ENCODE measurements at places on chromosomes 4 and X.

DNA sequence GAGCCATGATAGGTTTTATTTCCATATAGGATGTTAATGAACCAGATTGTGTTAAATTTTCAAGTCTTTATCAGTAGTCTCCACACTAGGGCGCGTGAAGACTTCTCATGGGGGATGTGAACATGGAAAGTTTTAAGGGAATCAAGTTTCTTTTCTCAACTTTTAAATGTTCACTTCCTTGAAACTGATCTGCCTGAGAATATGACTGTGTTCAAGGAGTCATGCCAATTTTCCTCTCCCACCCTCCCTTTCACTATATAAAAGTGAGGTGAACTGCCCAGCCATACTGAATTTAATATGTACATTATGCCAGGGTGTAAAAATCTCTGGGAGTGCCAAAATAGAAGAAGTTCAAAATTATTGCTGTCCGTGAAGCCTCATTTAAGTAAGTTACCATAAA is 30.4 kb upstream of the HPGDS start:
- DNase-seq = no peak

DNA sequence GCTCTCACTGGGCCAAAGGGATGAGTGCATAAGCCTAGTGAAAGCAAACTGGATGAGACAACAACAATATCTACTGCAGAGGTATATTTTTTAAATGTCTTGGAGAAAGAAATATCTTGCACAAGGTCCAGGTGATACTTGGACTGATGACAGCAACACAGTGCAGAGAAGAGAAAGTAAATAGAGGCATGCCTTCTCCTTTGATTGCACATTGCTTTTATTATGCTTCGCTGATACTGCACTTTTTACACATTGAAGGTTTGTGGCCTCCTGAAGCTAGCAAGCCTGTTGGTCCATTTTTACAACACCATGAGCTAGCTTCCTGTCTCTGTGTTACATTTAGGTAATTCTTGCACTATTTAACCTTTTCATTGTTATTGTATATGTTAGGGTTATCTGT is 189.0 kb upstream of the NDST3 start:
- DNase-seq = no peak

DNA sequence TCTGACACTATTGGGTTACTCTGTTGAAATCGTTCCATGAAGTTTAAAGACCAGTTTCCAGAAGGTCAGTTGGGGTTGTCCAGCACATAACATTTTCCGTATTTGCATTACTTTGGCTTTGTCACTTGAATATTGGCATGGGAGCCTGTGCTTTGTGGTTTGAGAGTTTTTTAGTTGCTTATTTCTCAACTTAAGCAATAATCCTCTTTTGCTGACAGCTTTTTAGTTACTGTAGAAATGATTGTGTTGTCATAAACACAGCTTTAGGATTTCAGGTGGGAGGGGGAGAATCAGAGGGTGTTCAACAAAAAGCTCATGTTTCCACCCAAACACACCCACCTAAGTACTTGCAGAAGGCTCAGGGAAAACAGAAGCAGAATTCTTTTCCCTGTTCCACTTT is 210.7 kb upstream of the TLL1 start:
- no peak for DNase-seq

DNA sequence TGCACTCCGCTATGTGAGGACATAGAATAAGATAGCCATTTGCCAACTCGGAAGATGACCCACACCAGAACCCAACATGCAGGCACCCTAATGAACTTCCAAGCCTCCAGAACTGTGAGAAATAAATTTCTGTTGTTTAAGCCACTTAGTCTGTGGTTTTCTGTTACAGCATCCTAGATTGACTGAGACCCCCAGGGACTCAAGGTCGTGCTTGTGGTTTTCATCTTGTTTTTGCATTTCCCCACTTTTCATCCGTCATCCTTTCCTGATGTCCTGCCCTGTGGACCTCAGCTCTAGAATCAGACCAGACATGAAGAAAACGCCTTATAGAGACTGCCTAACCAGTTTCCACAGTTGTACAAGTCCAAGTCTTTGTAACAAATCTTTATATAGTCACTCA is 54.4 kb downstream of the MCUB start:
- no peak for DNase-seq

DNA sequence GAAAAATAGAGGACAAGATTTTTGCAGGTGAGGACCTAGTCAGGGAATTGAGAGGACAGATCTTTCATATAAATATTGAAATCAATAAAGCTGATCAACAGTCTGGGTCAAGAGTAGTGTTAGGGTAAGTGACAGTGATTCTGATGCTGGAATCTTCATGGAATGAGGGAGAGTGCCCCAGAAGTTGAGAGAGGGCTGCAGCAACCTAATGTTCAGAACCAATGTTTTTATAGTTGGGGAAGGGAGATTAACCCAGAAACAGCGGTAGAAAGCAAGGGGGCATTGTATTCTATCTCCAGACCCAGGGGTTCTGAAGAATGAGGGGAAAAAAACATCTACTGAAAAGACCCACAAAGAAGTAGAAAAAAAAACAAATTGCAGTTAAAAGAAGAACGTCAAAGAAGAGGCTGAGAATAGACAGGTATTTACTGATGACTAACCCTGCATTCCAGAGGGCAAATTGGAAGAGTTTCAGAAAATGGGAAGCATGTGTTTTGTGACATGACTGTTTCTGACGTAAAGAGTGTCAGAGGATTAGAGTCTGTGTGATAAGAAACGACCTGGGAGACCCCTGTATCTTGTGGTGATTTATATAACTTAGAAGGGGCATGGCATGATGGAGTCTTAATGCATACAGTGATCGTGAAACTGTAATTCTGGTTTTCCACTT is 819.6 kb upstream of the EPHA5 start:
- no peak for DNase-seq

- no peak for DNase-seq
Measured at GRCh38 chrX:13026877-13027652, 17.4 kb downstream of the FAM9C start.

DNA sequence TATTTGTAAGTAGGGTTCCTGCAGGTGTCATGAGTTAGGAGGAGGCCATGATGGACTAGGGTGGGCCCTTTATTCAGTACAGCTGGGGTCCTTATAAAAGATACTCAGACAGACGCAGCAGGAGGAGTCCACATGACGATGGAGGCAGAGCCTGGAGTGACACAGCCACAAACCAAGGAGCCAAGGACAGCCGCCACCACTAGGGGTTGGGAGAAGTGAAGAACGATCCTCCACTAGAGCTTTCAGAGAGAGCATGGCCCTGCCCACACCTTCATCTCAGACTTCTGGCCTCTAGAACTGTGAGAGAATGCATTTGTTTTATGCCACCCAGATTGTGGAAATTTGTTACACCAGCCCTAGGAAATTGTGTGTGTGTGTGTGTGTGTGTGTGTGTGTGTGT is 31.1 kb downstream of the JAKMIP1 start:
- no peak for DNase-seq

DNA sequence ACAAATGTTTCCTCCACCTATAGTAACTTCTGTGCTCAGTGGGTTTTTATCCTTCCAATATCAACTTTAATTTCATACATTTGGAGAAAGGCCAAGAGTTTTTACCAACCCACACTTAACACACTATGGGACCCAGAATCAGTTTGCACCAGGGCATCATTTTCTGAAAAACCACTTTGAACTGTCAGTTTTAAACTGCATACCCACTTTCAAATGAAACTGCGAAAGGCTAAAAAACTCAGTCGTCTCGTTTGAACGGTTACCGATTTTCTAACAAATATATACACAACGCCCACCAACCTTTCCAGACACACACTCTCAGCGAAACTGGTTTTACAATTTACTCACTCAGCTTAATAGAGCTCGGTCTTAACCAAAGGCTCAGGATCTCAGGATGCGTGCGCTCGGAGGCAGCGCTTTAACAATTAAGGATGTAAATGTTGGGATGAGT is 376 bp downstream of the ABCG2 start:
- no peak for DNase-seq

DNA sequence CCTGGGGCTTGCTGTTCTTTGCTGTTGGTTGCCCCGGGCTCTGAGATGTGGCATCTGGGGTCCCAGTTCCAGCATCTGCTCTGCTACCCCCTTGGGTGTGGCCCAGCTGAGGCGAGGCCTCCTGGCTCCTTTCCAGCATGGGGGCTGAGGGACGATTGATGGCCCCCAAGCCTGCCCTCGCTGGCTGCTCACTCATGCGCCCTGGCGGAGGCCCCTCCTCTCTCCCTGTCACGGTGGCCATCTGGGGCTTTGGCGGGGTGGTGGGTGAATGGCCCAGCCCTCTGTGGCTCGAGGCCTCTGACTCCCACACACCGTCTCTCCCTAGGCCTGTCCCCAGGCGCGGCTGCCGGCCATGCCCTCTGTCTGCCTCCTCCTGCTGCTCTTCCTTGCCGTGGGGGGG is 1.8 kb downstream of the PLXNA3 start:
- DNase-seq = no peak

DNA sequence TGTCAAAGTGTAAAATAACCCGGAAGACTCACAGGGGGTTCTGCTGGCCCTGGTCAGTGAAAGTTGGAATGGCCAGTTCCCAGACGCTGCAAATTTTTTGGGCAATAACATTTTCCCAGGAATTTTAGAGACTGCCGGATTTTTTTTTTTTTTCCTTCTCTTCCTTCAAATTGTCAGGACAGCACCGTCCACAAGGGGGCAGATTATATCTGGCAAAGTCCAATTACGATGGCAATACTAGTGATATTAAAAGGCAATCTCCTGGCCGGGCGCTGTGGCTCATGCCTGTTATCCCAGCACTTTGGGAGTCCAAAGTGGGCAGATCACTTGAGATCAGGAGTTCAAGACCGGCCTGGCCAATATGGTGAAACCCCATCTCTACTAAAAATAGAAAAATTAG is 20.5 kb downstream of the SLC25A5 start:
- no peak for DNase-seq

- no peak for DNase-seq
Measured at GRCh38 chr4:162408309-162408708, 244.5 kb upstream of the FSTL5 start.

DNA sequence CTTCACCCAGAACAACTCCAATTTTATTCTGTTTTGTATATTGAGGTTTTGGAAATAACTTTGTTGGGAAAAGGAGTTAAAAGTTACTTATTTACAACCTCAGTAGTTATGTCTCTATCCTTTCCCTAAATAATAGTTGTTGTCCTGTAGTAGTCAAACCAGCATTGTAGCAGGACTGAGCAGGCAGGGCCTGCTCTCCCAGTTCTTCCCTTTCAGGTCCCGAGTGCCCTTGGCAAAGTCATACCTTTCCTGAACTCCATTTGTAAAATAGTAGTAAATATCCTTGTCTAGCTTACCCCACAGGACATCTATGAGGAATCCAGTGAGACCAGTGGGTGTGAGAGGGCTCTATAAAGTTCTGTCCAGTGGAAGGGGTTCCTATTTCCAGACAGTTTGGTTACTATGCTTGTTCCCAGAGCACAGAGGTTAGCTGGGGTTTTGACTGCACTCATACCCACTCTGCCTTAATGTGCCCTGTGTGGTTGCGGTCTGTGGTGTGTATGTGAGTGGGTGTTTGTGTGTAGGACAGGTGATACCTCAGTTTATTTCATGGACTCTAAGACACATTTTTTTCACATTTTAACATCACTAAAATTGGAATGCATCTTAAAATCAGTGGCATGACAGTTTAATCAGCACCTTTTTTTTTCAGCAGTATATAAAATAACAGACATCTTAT is 136.3 kb downstream of the AMMECR1 start:
- no peak for DNase-seq

- DNase-seq = no peak
Measured at GRCh38 chrX:68685685-68686084, 38.2 kb downstream of the STARD8 start.

DNA sequence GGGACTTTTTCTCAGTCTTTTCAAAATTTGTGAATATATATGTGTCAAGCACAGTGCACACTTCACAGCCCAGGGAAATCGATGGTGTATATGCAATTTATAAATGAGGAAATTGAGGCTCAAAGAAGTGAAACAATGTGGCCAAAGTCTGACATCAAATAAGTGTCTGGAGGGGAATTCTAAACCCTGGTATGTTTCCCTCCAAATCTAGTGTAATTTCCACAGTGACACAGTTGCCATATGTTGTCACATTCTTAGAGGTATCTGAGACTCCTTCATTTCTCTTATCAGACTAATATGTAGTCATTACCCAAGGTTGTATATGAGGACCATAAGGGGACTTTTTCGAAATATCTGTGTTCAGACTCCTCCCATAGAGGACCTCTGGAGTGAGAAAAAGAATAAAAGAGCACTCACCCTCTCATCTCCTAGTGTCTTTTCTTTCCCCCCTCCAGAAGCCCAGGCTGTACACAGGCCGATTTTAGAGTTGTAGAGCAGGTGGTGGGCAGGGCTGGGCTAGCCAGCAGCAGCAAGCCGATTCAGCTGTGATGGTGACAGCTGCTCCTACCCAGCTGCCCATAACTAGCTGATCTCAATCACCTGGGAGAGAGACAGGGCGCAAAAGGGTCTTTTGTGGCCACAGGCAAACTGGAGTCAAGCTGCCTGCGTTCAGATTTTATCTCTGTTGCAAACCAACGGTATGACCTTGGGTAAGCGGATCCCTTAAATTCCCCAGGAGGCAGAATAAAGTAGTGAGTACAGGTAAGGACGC is 55.1 kb downstream of the CLCN5 start:
- DNase-seq = no peak

DNA sequence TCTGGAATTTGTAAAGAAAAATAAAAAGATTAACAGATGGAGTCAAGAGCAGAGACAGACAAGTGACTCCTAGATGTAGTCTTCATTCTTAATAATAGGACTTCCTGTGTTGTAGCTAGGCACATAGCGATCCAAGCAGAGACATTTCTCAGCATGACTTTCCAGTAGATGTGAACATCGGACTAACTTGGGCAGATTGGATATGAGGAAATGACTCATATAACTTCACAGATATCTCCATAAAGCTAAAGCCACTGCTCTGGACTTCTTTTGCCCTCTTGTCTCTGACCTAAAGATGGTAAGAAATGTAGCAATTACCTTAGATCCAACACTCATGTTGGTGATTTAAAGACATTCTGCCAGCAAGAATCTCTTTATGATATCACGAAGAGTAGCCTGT is 131.7 kb downstream of the EPHA5 start:
- no peak for DNase-seq

Data from activated T-cell treated with anti-CD3 and anti-CD28 coated beads, Interleukin-2, amount 50 U/mL, for 1 hour (primary cell).